ENCODE measurements at places on chromosomes 6 and 20.

- H3K27ac ChIP-seq = no peak overlapping the region
- peaks cover 4% of the 10 kb centered on the region for H3K4me1 ChIP-seq
- H3K27me3 ChIP-seq = no peaks in the 10 kb centered on the region
- no peak for DNase-seq
- no peaks in the 10 kb centered on the region for H3K36me3 ChIP-seq
- no peak overlapping the region for H3K4me3 ChIP-seq
Measured at GRCh38 chr6:73231986-73232391, 6.7 kb upstream of the KHDC1L start.

- H3K4me3 ChIP-seq = no peak overlapping the region
- H3K27me3 ChIP-seq = no peaks in the 10 kb centered on the region
- no peaks in the 10 kb centered on the region for H3K36me3 ChIP-seq
- no peaks in the 10 kb centered on the region for H3K4me1 ChIP-seq
Measured at GRCh38 chr6:125738276-125738675, 11.2 kb upstream of the HEY2 start.

GRCh38 chr20:722822-723644 lies 45.3 kb downstream of the SLC52A3 start:
- H3K36me3 ChIP-seq = no peaks in the 10 kb centered on the region
- no peaks in the 10 kb centered on the region for H3K4me1 ChIP-seq
- H3K27ac ChIP-seq = no peak overlapping the region
- DNase-seq = no peak

- H3K27me3 ChIP-seq = no peaks in the 10 kb centered on the region
- H3K4me1 ChIP-seq = no peaks in the 10 kb centered on the region
- H3K4me3 ChIP-seq = no peak overlapping the region
- DNase-seq = no peak
- H3K27ac ChIP-seq = no peak overlapping the region
- H3K36me3 ChIP-seq = peaks cover 54% of the 10 kb centered on the region
Measured at GRCh38 chr20:34491226-34491931, 24.8 kb upstream of the DYNLRB1 start.

DNA sequence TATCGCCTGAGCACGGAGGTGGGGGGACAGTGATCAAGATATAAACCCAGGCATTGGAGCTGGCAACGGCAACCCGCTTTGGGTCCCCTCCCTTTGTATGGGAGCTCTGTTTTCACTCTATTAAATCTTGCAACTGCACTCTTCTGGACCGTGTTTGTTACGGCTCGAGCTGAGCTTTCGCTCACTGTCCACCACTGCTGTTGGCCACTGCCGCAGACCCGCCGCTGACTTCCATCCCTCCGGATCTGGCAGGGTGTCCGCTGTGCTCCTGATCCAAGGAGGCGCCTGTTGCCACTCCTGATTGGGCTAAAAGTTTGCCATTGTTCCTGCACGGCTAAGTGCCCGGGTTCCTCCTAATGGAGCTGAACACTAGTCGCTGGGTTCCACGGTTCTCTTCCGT lies 48.9 kb upstream of the CD83 start:
- no peak overlapping the region for H3K4me3 ChIP-seq
- H3K4me1 ChIP-seq = peaks cover 26% of the 10 kb centered on the region
- H3K27me3 ChIP-seq = no peaks in the 10 kb centered on the region

DNA sequence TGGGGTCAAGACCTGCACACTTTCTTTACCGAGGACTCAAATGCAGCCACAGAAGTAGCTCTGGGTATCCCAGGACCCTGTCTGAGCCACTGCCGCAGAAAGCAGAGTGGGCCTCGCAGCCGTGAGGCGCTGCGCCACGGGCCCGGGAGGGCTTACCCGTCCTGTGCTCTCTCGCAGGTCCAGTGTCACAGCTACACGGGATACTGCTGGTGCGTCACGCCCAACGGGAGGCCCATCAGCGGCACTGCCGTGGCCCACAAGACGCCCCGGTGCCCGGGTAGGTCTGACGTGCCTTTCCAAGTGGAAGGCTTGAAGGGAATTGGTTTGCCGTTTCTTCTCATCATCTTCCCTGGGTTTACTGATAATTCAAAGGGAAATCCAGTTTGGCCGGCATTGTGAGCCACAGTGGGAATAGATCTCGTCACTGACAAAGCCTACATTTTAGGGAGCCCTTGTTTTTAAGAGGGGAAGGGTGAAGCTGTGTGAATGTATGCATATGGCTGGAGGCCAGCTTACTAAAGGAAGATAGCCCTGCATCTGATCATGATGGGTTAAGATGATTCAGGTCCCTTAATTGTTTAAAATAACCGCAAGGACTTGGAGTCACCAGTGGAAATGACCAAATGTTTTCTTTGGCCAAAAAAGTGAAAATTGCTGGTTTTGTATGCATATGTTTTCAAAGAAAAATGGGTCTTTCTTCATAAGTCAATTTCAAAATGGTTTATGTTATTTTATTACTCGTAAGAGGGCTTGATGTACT lies 86.6 kb downstream of the SMOC2 start:
- no peak overlapping the region for H3K4me3 ChIP-seq
- H3K36me3 ChIP-seq = no peaks in the 10 kb centered on the region
- H3K4me1 ChIP-seq = no peaks in the 10 kb centered on the region
- H3K27ac ChIP-seq = no peak overlapping the region

GRCh38 chr6:123616016-123616415 lies 20.7 kb downstream of the TRDN start:
- no peaks in the 10 kb centered on the region for H3K4me1 ChIP-seq
- no peak overlapping the region for H3K27ac ChIP-seq
- no peak overlapping the region for H3K4me3 ChIP-seq
- no peak for DNase-seq

DNA sequence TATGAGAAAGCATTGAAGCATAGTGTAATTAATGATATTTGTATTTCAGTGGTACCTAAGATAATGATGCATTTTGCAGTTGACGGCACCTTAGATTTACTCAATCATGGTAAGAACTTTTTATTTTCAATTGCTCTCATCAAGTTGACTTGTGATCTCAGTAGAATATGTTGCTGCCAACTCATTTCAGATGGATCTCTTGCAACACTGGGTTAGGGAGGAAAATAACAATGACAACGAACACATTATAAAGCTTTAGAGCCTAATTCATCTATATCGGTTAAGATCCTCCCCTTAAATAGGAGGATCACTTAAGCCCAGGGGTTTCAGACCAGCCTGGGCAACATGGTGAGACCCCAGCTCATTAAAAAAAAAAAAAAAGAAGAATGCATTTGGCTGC lies 18.0 kb upstream of the TBC1D22B start:
- peaks cover 46% of the 10 kb centered on the region for H3K4me1 ChIP-seq
- no peak overlapping the region for H3K4me3 ChIP-seq
- H3K27me3 ChIP-seq = no peaks in the 10 kb centered on the region
- DNase-seq = no peak
- H3K36me3 ChIP-seq = no peaks in the 10 kb centered on the region

DNA sequence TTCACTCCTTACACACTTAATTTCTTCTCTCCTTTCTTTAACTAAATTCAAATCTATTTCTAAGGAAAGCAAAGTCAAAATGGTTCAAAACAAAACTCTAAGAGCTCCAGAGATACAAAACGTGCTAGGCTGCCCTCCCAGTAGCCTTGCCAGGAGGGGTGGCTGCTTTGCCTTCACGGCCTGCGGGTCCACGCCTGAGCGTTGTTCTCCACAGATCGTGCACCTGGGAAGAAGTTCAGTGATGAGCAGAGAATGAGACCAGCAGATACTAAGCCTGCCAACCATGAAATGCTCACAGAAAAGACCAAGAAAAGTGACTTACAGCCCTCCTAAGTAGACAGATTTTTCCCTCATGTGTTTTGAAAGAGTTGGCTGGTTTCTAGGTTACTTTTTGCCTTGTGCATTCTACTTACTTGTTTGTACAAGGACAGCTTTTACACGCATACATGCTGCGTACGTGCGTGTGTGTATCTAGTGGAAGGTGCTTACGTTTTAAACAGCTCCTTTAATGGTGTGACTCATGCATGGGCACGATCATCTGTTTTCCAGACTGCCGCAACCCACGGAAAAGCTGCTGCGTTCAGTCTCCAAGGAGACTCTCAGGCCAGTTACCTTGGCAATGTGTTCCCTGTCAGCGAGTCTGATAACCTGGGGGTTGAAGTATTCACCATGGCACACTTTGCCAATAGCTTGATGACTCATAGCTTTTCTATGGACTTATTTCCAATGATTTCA lies 32.4 kb upstream of the PBOV1 start:
- H3K4me3 ChIP-seq = no peak overlapping the region
- H3K36me3 ChIP-seq = peaks cover 11% of the 10 kb centered on the region
- no peaks in the 10 kb centered on the region for H3K4me1 ChIP-seq
- DNase-seq = no peak
- no peak overlapping the region for H3K27ac ChIP-seq
- no peaks in the 10 kb centered on the region for H3K27me3 ChIP-seq

All from PC-9 (cell line).